ENCODE measurements at places on chromosomes 2 and 18. TPM values are rescaled to one million over a fixed set of nuclear protein-coding genes. Genes with fewer than 3 reads are reported as not detected.

Gene TMEM178A
- total RNA-seq: 3.3 TPM

Gene GRB14
- 3.2 TPM for total RNA-seq

Gene XIRP2
- not detected for total RNA-seq

Gene CFAP65
- not detected for total RNA-seq

Gene SAG
- not detected for total RNA-seq

Gene CD8B2
- not detected for total RNA-seq
